ENCODE measurements at places on chromosomes 16 and 17.

DNA sequence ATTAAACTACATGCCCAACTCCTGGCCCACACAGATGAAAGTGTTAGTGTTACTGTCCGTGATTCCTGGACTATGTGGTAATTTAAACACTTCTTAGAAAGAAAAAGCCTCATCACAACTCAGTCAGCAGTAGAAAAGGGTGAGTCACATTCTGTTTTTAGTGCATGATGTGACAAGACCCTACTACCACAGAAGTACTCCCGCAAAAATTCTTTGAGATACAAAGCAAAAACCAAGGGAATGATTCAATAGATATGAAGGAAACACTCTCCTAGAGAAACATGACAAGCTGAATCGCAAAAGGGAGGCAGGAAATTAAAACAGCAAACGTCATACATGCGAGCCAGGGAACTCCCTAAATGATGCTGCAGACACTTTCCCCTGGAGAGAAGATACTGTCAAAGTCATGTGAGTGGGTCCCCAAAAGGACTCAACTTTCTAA, 14.4 kb downstream of the SNN start:
- DNase-seq = no peak

DNA sequence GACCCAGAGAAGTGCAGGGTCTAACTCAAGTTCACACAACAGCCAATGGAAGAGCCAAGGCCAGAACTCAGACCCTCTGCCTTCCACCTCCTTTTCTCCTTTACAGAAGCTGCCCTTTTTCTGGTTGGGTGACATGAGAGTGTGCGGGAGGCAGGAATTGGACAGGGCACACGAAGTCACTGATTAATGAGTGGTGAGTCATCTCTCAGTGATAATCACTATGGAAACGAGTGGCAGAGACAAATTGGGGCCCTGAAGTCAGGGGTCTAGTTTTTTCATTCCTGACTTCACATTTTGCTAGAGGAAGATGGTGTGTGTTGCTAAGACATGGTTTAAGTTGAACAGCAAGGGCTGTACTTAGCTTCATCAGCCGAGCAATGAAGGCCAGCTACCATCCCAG, 312.7 kb upstream of the CCL2 start:
- no peak for DNase-seq

GRCh38 chr17:77287432-77288068, 146.8 kb downstream of the SEC14L1 start:
- no peak for DNase-seq

DNA sequence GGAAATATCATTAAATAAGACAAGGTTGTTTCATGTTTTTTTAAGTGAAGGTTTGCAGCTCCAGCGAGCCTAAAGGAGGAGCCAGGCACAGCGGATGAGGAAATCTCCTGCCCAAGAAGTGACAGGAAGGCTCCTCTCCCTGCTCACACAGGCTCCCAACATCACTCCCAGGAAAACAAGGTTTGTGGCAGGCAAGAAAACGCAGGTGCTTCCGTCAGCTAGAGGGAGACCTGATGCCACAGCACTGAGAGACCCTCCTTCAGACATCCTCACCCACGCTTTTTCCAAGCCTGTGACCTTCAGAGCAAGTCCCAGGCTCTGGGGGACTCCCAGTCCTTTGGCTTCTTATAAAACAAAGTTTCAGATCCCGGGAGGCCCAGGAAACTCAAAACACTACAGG, 89.7 kb downstream of the ZNF423 start:
- DNase-seq = no peak

DNA sequence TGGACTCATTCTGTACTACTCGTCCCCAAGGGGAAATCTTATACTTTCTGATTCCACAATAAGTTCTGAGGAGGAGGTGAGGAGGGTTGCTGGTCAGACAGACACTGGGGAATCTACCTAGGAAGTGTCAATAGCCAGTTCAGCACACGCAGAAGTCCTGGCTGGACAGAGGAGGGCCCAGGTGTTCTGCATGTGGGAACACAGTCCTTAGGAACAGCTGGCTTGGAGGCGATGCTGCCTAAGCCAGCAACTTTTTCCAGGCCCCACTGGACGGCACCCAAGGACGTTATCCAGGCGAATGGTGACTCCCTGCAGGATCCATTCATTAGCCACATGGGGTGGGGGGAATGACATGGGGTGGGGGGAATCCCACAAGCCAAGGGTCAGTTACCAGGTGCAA, 29.9 kb upstream of the WFIKKN2 start:
- DNase-seq = no peak

DNA sequence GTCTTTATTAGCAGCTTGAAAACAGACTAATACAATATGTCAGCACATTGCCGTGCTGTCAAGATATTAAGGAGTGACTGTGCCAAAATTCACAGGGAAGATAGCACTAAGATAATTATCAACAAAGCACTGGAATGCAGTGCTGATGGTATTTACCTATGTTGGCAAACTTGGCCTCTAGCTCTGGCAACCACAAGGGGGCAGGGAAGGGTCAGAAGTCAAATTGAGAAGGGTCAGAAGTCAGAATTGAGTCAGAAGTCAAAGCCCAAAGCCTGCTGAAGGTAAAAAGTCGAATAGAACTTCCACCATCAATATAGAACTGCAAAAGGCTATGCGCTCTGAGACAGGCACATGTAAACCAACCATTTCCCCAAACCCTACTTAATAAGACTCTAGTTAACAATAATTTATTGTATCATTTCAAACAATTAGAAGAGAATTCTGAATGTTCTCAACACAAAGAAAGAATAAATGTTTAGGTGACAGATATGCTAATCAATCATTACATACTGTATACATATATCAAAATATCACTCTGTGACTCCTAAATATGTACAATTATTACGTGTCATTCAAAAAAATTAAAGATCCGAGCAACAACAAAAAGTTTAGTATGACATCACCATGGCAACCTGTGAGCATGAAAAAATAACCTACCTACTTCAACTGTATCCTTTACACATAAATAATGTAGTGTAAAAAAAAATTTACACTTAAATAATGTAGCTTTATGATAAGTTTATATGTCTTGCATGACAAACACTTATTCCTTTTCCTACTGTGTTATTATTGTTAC, 916.1 kb downstream of the KCNJ2 start:
- DNase-seq = no peak

DNA sequence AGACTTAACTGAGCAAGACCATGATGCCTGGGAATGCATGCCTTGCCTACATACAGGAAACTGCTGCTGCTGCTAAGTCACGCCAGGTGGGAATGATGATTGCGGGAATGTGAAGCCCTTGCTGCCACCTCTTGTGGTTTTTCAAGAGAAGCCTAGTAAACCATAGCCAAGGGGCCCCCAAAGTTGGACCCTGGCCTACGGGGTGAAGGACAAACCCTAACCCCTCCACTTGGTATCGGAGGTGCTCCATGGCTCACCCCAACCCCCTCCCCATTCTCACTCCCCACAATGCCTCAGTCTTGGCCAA, 233.9 kb downstream of the ZNF423 start:
- DNase-seq = no peak

GRCh38 chr17:75077496-75078283, 10.1 kb upstream of the SLC16A5 start:
- no peak for DNase-seq

DNA sequence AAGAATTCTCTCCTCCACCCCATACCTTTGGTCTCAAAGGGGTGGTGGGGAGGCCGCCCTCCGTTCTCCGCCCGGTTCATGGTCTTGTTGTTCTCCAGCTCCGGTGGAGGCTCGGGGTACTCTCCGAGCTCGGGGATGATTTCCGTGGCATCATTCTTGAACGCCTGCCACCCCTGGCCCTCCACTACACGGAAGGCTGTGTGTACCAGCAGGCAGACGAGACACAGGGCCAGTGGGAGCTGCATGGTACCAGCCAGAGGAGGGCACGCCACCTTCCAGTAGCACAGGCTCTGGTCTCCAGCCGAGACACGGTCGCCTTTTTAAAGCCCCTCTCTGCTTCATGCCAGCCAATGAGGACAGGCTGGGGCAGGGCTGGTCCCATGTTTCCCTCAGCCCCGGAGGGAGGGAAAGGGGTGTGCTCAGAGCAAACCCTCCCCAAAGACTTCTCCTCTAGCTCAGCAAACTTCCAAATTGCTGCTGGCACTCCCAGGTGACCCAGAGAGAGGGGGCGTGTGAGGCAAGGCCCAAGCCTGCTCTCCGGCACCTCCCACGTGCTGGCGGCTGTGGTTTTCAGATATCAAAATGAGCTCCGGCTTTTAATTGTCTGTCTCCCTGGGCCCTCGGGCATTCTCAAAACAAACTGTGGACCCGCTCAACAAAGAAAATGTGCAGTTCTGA, at the start of gene SOST:
Gene SOST, minus strand, starts transcription at position 295 of the 678 bp plus-strand sequence. Its CDS starts 50 bp downstream, at position 245.
- DNase-seq = no peak
